Osteocyte (in vitro differentiated cells): ENCODE measurements at places on chromosomes 16 and 17. TPM values are rescaled to one million over a fixed set of nuclear protein-coding genes. Genes with fewer than 3 reads are reported as not detected.

DNA sequence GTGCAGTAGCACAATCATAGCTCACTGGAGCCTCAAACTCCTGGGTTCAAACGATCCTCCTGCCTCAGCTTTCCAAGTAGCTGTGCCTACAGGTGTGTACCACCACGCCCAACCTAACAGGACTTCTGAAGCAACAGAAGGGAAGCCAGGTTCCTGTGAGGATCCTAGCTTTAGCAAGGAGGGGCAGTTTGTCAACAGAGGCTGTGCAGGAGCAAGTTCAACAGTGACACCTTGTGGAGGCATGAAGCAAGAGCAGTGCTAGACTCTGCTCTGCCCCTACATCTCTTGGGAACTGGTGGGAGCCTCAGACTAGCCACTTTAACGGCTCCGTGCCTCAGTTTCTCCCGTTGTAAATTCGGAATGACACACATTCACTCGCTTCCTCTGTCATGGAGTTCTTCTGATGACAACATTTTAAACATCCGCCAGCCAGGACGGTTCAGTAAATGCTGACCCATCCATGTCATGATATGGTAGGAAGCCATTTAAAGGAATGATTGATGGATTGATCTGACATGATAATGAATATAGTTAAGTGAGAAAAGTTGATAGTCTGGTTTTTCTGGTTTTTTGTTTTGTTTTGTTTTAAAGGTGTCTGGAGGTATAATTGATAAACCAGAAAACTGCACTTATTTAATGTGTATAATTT is 218.7 kb downstream of the MRTFB start:
- DNase-seq: no peak

DNA sequence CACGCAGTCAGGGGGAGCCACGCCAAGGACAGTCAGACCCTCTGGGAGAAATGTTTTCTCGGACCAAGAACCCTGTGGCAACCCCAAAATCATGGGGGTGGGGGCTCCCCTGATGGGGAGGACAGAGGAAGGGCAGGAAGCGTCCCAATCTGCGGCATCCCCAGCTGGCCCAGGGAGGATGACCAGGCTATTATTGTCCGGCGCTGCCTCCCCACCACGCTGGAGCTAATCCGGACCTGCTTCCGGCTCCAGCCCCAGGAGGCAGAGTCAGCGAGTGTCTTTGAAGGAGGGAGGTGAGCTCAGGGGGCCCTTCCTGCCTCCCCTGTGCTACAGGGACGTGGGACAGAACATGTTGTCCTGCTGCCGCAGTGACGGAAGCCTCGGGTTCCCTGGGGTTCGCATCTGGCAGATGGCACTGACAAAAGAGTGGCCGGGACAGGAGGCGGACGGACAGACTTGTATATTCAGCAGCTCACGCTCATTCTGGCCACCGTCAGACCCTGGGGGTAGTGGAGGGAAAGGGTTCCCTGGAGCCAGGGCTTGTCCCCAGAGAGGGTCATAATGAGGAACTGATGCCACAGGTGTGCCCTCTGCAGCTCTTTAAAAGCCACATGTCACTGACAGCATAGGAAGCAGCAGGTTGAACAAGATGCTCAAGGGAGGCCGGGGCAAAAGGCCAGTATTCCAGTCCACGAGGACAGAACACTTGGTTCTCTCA is 54.3 kb upstream of the CDC42EP4 start:
- peak; percentile 81 for DNase-seq

- DNase-seq: no peak
Observed at GRCh38 chr17:40490289-40490853, 11.1 kb downstream of the TNS4 start.

DNA sequence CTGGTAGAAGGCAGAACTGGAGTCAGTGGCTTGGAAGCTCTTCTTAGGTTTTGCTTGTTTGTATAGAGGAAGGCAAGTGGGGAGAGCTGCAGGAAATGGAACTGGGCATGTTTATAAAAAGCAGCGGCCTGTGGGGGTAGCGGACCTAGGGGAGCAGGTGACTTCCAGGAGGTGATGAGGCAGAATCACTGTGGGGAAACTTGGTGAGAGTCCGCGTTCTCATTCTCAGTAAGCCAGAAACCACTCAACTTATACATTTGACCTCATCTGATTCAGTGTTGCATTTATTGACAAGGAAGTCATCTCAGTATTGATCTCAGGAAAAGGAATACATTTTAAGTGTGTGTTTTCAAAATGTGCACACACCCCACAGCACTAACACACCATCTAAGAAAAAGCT is 299.8 kb downstream of the CNTNAP4 start:
- no peak for DNase-seq

DNA sequence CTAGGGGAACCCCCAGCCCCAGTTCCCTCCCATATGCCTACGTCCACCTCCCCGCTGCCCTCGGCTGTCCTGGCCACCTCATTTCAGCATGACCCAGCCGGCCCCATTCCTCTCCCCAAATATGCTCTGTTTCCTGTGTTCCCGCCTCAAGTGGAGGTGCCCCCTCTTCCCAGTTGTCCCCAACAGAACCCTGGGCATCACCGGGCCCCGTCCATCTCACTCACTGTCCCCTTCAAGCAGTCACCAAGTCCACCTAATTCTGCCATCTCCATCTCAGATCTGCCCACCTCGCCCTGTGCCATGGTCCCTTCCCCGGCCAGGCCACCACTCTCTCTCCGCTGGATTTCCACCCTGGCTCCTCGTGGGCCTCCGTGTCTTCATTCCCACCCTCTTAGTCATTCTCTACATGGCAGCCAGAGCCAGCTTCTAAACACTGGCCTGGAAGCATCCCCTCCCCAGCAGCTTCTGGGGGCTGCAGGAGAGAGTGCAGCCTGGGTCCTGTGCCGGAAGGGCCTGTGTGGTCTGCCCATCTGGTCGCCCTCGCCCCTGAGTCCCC is 12.8 kb downstream of the CDK3 start:
- DNase-seq: no peak

DNA sequence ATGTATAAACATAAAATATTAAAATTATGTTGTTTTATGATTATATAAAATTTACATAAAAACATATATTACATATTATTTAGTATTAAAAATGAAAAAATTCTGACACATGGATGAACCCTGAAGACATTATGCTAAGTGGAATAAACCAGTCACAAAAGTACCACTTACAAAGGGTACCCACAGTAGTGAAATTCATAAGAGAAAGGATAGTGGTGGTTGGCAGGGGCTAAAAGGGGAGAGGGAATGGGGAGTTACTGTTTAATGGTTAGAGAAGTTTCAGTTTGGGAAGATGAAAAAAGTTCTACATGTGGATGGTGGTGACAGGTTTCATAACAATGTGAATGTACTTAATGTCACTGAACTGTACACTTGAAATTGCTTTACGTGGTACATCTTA is 41.4 kb downstream of the FBXL20 start:
- DNase-seq: no peak

- no peak for DNase-seq
Observed at GRCh38 chr17:3009411-3009920, 53.9 kb downstream of the OR1D5 start.

GRCh38 chr16:30439720-30440348 is 5.8 kb downstream of the SEPHS2 start:
- no peak for DNase-seq

DNA sequence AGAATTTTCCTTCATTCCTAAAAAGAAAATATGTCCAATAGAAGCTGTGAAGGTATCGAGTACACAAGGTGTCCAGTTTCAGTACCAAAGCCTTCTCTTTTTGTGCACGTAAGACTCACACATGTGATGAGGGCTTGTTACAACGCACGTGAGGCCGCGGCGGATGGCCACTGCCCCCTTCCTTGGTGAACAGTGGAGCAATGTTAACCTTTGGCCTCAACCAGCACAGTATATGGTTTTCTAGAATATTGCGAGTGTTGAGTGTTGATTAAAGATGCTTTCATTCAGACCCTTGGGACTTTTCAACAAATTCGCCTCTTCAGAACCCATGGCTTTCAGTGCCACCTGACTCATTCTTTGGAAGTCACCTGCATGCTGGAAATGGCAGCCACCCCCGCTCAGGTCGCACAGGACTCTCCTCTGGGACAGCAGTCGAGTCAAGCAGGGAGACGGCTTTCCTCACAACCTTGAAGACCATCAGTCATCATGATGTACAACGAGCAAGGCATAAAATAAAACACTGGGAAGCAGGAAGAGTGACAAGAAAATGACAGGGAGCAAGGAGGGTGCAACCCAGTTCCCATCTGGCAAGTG is 14.5 kb downstream of the MAP1LC3B start:
- no peak for DNase-seq

DNA sequence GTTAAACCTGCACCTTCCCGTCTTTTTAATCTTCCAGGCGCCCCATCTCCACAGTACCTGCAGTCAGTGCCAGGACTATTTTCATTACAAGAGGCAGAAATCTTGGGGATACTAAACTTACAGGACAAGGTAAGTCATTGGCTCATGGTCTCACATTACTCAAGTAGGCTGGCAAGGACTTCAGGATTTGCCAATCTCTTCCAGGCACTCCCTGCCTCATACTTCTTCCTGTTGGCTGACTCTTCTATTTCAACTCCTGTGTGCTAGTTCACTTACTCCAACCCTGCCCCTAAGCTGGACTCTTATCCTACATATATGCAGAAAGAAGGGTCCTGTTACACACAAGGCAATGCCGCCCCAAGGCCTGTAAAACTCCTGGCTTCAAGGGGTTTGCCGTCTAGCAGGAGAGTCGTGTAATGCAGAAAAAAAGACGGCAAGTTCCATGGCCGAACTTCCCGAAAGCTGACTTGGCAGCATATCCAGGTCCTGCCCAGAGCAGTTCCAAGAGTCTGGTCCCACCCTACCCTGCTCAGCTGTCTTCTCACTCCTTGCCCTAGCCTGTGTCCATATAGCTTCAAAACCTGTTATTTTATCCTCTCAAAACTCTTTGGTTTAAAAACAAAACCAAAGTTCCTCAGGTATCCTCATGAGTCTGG is 14.8 kb downstream of the ERN1 start:
- peak; percentile 73 for DNase-seq

DNA sequence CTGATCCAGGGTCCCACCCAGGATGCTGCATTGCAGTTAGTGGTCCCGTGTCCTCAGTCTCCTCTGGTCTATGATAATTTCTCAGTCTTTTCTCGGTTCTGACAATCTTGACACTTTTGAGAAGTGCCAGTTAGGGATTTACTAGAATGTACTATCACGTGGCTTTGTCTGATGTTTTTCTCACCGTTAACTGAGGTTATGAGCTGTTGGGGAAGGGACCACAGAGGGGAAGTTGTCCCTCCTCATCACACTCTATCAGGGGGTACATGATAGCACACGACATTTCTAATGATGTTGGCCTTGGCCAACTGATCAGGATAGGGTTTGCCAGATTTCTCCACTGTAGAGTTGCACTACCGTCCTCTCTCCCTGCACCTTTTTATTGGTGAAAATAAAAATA is 250.9 kb upstream of the SDK2 start:
- DNase-seq: no peak

- DNase-seq: no peak
Observed at GRCh38 chr17:45040459-45040858, 11.0 kb downstream of the DCAKD start.

GRCh38 chr17:43393944-43394482 is 4.8 kb upstream of the ARL4D start:
- peak; percentile 95 for DNase-seq

- DNase-seq: no peak
Observed at GRCh38 chr17:77817953-77818352, 140.6 kb upstream of the TNRC6C start.

DNA sequence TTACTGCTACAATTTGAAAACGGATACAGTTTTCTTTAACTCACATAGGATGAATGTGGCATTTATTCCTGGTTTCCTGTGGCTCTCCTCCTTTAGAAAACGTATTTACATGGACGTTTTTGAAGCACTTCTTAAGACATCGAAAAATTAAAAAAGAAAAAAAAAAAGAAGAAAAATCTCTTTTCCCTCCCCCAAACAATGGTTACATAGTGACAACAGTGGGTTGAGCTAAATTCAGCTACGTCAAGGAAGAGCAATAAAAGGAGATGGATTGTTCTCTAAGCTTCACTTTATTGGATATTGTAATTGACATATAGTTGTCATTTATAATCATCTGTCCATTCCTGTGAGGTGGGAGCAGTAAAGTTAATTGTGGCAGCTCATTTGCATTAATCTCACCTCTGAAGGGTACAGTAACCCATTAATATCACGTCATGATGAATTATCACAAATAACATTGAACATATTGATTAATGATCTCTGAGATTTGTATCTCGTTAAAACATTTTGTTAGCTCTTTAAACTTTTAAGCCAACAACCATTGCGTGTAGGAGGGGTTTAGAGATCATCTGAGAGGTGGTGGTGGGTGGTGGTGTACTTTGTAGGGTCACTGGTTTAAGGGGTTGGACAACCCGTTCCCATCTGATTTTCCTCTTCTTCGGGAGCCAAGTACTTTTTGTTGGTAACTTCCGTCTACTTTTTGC is 184.2 kb downstream of the WWOX start:
- no peak for DNase-seq

GRCh38 chr17:32741381-32741780 is 135.5 kb downstream of the MYO1D start:
- DNase-seq: no peak

DNA sequence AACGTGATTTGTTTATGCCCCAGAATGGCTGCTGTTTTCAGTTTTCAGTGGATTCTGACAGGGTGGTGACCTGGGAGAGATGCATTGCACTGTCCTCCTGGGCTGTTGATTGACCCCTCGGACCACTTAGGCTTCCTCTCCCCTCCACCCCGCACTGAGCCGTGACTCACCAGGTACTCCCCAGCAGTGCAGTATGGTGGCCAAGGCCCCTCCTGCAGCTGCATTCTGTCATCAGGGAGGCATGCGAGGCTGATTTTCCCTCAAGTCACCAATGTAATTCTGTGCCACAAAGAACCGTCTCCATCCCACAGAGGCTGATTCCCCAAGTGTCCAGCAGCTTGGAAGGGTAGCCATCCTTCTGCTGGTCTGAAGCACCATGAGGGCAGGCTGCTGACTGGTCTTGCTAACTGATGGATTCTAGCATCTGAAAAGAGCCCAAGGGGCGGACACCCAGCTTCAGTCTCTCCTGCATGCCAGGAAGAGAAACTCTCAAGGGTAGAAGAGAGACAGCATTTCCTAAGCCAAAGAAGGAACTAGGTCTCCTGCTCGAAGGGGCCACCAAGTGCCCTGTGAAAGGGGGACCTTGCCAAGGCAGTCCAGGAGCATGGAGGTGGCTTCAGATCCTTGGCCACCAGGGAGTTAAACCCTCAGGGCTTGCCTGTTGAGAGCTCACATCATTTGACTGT is 148.1 kb downstream of the SOCS1 start:
- no peak for DNase-seq

GRCh38 chr16:80407265-80407987 is 133.4 kb upstream of the DYNLRB2 start:
- no peak for DNase-seq

- no peak for DNase-seq
Observed at GRCh38 chr17:40058186-40058784, 4.1 kb upstream of the MED24 start.

GRCh38 chr17:50204431-50204830 is 3.0 kb upstream of the COL1A1 start:
- DNase-seq: no peak

Gene RAB37
- not detected in 2 replicates for total RNA-seq

Gene KRT33B
- not detected in 2 replicates for total RNA-seq

Gene FBXO39
- not detected in 2 replicates for total RNA-seq

Gene TMEM88
- total RNA-seq: 3.4 TPM in 2 replicates

Gene SLC2A4
- 0.59 and 0.63 TPM in 2 replicates for total RNA-seq

Gene HOXB4
- not detected in 2 replicates for total RNA-seq

Gene PABPN1L
- total RNA-seq: not detected in 2 replicates

Gene IRF8
- not detected in 2 replicates for total RNA-seq

Gene NHLRC4
- 0.57 and 1.7 TPM in 2 replicates for total RNA-seq
